Stimulated activated CD8-positive, alpha-beta memory T cell treated with anti-CD3 and anti-CD28 coated beads, Interleukin-7, amount 100 ng/mL, for 4 hours (primary cell): ENCODE measurements at places on chromosomes 4 and X.

DNA sequence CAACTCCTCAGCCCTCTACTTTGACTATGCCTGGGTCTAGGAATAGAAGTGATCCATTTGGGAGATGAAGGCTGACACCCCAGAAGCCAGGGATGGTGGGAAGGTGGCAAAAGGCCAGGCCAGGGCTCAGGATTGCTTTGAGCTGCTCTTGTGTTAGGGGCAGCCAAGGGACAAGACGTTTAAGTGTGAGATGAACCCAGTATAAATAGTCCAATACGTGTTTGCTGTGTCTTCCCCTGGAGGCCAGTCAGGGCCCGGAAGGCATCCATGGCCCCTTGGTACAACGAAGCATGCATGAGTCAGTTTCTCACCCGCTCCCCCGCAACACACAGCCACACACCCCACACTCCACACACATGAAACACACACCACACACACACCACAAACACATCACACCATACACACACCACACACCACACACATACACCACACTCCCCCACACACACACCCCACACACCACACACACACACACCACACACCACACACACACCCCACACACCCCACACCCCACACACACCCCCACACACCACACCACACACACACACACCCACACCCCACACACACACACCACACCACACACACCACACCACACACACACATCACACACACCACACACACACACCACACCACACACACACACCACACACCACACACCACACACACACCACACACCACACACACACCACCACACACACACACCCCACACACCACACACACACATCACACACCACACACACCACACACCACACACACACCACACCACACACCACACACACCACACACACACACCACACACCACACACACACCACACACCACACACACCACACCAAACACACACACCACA, 5.1 kb downstream of the STARD8 start:
- DNase-seq, result no peak

- no peak for DNase-seq
These were observed 52.7 kb upstream of the FAT4 start for GRCh38 chr4:125262079-125262478.

DNA sequence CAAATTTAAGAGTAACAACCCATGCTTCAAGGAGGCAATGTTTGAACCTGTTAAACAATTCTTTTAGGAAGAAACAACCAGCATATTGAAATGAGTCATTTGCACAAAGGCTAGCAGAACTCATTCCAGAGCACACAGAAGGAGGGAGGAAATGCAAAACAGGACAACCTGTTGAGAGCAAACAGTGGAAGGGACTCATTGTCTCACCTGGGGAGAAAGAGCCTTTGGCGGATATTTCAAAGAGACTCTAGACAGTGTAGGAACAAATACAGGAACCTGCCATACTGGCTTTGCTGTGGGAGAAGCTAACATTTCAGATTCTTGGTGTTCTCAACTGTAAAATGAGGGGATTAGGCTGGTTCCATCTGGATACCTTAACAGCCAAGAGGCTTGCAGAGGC, 14.8 kb upstream of the RASGEF1B start:
- no peak for DNase-seq

DNA sequence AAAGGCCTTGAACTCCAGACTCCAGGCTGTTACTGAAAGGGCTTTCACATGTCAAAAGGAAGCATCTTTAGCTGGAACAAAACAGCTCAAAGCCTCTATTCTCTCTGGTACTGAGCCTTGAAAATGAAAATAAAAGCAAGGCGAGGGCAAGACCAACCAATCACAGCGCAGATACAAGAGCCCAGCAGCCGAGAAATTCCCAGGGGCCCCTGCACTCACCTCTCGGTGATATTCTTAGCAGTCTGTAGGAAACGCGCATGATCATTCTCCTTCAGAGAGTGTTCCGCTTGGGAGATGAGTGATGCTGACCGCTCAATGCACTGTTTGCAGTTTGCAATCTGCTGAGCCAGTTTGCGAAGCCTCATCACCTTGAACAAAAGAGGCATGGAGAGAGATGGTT, 138.1 kb downstream of the MID1 start:
- DNase-seq, result no peak

DNA sequence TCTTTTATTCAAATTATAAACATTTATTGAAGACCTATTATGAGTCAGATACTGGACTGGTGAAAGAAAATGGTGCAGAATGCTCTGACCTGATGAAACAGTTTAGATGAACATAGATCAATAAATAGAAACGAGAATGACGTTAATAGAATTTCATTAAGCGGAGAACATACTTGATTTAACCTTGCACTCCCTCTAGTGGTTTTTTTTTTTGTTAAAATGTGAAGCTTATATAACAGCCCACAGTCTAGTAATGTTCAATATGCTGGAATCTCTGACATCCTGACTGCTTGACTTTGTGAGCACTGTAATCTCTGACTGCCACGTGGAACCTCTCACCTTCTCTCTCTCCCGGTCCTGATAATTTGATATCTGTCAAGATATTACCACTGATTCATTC, 32.3 kb downstream of the HDAC8 start:
- DNase-seq, result no peak

- no peak for DNase-seq
These were observed 7.4 kb downstream of the CFAP97 start for GRCh38 chr4:185196437-185196836.

GRCh38 chr4:30728311-30728710, 8.1 kb downstream of the PCDH7 start:
- no peak for DNase-seq
